ENCODE measurements at places on chromosomes 11 and 22.

- no peak for DNase-seq
Observed at GRCh38 chr22:25490896-25491295, 73.6 kb upstream of the GRK3 start.

GRCh38 chr22:23192558-23192957 is 12.2 kb downstream of the BCR start:
- no peak for DNase-seq

GRCh38 chr11:69380451-69380901 is 86.5 kb downstream of the MYEOV start:
- DNase-seq = no peak

- no peak for DNase-seq
Observed at GRCh38 chr11:104918113-104918824, 20.0 kb upstream of the CASP12 start.

DNA sequence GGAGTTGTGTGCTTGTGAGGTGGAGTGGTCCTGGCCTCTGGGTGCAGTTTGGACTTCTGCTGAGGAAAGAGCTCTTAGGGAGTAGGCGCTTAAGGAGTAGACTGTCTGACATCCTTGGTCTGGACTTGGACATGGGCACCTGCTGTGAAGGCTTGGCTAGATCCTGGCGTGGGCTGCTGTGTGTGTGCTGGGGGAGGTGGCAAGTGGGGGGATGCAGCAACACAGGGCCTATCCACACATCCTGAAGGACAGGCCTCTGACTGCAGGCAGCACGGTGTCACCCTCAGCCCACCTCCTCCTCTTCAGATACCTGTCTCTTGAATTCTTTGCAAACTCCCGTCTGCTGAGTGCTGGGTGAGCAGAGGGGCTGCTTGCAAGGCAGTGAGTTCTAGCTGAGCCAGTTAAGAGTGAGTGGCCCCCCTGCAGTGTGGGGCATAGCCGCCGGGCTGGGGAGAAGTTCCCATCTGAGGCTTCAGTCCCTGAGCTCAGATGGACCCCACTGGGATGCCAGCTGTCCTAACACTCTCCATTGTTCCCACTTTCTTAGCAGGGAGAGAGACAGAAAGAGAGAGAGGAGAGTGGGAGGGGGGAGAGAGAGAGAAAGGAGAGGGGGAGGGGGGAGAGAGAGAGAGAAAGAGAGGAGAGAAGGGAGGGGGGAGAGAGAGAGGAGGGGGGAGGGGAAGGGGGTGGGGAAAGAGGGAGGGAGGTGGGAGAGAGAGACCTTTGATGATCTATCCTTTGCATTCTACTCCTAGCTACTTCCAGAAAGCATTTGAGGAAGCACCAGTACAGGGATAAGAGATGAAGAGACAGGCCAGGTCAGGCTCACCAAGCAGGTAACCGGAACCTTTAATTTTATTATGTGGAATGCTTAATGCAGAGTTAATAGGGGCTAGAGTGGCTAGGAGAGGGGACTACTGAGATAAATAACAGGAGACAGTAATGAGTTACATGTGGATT is 12.6 kb downstream of the SOX10 start:
- no peak for DNase-seq

DNA sequence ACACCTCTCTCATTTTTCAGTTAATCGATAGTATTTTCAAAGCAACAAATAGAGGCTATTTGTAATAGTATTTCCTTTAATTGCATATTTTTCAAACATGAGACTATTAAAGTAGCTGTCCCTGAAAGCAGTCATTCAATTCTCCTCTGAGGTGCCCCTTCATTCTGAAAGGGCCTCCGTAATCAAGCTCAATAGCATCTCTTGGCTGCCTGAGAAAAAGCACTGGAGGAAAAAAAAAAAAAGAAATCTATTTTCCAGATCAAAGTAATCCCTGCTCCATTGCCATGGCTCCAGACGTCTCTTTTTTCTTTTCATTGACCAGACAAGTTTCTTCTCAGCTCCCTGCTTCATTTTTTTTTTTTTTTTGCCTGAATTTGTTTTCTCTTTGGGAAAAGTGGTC is 154.5 kb upstream of the BLID start:
- DNase-seq = no peak

GRCh38 chr11:7520981-7521487 is 7.2 kb downstream of the PPFIBP2 start:
- no peak for DNase-seq

DNA sequence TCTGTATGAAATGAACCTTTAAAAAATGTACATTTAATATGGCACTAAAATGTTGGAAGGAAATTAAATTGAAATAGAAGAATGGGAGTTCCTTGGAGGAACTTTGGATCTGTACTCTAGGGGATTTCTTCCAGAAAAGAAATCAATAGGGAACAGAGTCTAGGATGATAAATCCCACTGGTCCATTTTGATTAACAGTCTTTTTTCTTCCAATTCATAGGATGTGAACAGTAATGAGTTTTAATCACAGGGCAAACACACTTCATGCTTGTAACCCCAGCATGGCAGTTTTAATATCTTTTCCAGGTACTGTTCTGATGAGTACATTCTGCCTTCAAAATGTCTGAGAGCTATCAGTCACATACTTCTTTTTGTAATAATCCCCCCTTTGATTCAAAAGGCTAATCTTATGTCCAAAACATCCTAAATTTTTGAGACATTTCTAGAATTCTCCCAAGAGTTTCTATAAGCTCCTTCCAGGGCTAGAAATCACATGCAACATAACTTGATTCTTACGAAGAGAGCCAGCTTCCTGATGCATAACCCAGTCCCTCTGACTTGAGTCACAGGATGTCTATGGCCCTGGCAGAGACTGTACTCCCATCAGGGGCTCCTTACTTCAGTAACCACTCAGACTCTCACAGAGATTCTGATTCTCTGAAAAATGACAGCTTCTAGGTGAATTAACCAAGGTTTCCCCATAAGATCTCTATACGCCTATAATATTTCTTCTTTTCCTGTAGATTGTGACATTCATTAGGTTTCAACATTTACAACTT is 112.9 kb downstream of the SLC36A4 start:
- DNase-seq = no peak

DNA sequence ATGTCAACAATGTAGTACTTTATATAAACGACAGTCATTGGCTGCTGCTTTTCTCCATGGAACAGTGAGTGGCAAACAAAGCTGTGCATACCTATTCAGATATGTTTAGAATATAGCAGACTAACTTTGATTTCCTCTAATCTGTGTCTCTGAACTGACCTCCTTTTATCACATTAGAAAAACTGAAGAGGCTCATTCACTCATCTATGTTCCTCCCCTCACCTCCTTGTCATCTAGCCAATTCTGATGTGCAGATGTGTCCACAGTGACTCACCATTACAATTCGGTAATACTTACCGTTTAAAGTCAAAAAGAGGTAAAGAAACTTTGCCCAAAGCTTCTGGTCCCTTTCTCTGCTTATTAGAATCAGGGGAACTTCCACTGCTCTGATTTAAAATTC is 51.5 kb upstream of the RPS13 start:
- no peak for DNase-seq

DNA sequence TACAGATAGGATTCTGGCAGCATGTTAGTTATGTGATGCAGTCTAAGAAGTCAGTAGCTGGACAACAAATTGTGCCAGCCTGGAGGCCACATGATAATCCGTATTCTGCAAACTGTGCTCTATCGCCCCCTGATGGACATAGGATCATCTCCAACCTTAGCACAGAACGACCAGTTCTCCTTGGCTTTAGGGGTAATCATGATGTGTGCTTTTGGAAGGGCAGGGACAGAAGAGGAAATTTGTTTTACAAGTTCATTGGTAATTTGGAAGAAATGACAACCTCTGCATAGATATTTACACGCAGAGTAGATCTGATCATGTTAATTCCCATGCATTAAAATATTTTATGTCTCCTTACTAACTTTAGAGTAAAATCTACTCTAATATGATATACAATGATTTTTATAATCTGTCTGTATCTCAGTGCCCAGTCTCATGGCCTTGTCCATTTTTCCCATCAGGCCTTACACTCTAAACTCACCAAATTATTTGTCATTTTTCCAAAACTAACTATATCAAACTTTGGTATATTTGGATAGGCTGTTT is 12.1 kb downstream of the OR10D3 start:
- no peak for DNase-seq

GRCh38 chr11:45024316-45024715 is 73.6 kb upstream of the TP53I11 start:
- no peak for DNase-seq

GRCh38 chr22:30205281-30206115 is 41.1 kb downstream of the LIF start:
- DNase-seq = no peak

- DNase-seq = no peak
Observed at GRCh38 chr11:79369055-79369454, 71.8 kb downstream of the TENM4 start.

GRCh38 chr11:72904016-72904415 is 89.8 kb downstream of the ATG16L2 start:
- DNase-seq = no peak

DNA sequence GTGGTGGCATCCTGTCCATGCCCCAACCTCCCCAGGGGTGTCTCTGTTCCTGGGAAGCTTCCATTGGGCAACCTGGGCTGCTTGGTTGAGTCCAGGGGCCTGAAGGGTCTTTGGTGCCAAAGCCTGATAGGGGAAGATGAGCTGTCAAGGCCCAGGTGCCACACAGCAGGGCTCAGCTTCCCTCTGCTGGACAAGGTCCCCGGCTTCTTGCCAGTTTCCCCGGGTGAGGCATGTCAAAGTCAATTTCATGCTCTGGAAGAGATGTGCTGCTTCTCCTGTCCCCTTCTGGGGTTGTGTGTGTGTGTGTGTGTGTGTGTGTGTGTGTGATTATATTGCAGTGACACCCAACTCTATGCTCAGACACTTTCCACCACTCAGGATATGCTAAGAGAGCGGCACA is 26.9 kb downstream of the TP53I11 start:
- no peak for DNase-seq

DNA sequence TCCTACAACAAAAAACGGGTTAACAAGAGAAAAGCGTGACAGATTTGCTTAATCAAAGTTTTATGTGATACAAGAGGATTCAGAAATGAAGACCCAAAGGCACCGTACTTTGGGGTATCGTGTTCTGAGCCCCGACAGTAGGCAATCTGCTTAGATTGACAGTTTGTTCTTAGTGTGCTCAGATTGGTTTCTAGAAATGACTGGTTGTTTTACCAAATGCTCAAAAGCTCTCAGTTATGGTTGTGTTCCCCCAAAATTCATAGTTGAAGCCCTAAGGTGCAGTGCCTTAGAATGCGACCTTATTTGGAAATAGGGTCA is 102.7 kb downstream of the RASSF10 start:
- no peak for DNase-seq
